ENCODE measurements at places on chromosomes 3 and 15.

- DNase-seq = no peak
Observed at GRCh38 chr3:80526153-80526552, 758.4 kb upstream of the ROBO1 start.

DNA sequence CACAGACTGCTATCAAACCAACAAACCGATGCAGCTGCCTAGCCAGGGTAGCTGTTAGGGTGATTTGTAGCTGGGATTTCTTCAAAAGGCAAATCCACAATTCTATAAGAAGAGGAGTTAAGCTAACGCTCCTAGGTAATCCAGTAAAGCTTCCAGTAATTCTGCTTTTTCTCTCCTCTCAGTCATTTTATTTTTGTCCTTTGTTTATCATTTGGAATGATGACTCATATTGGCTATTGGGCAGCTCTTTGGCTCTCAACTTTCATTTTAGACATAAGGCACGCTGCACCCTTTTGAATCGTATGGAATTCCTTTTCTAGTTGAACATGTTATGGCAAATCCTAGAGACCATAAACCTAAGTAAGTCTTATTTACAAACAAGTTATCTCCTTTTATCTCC is 53.2 kb upstream of the PPARG start:
- no peak for DNase-seq

DNA sequence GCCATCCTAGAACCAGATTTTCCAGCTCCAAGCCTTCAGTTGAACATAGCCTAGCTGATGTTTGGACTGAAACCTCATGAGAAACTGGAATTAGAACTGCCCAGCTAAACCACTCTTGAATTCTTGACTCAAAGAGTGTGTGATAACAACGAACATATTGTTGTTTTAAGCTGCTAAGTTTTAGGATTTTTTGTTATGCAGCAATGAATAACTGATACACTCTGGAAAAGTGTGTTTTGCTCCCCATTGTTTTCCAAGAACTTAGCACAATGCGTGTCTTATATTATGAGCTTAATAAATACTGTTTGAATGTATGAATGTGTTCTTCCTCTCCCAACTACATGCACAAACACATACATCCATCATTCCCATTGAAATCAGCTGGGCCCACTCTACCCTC is 379.6 kb downstream of the EDEM1 start:
- DNase-seq = no peak

DNA sequence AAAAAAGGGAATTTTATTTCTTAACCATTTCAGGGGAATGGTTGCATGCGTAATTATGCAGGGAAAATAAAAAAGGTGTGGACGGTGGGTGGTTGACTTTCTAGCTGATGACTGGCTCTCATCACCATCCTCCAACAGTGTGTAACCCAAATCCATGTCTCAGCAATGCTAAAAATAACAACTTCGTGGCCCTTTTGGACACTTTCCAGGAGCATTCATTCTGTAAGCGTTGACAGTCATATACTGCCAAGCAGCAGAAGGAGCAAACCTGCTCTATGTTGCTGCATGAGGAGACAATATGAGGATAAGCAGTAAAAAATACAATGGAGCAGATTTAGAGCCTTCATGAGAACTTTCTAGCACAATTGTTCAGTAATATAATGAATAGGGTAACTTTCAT is 189.1 kb downstream of the ANXA2 start:
- DNase-seq = no peak

DNA sequence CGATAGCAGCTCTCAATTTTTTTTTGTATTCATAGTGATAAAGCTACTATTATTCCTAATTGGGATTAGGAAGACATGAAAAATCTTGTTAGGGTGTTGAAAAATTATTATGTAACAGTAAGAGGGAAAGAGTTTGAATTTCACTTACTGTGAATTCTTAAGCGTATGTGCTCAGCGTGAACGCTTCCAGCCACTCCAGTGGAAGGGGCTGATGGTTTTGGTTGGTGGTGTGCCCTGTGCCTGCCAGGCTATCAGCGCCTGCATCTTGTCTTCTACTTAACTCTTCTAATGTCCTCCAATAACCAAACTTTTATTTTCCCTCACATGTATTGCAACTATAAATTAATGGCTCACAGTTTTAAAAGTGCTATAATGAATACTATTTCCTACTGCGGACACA is 22.5 kb downstream of the CDIN1 start:
- DNase-seq = no peak

GRCh38 chr3:46356909-46357308 is 3.0 kb downstream of the CCR2 start:
- no peak for DNase-seq

GRCh38 chr3:177338697-177339219 is 141.5 kb upstream of the TBL1XR1 start:
- no peak for DNase-seq

- DNase-seq = no peak
Observed at GRCh38 chr15:48774484-48774883, 36.4 kb downstream of the CEP152 start.

- no peak for DNase-seq
Observed at GRCh38 chr3:50602595-50603191, 8.9 kb downstream of the CISH start.

GRCh38 chr3:28982906-28983305 is 298.0 kb upstream of the RBMS3 start:
- DNase-seq = no peak

DNA sequence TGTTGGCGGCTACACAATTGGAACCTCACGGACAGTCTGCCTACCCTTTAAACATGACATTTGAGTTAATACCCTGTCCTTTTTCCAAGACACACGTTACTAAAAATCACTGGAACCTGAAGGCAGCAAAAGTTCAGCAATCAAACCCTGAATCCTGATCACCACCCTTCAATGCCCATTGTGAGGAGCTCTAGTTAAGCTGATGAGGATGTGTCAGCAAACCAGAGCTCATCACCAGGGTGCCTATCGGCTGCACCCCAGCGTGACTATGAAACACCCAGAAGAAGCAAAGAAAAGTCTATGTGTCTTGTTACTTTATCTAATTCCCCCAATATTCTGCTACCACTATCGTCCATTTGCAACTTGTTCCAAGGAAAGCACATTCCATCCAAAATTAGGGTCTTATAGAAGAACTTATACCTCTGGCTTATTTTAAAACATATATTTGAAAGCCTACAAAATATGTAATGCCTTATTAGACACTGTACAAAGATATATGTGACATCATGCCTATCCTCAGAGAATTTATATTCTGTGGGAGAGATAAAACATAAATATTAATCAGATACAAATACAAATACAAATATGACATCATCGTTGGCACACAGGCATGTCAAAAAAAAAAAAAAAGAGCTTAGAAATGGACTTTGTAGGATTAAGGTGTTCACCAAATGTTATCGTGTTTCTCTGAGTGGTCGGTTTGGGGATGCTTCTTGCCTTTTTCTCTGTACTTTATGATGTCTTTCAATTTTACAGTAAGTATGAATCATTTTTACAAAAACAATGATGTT is 219.7 kb upstream of the SETMAR start:
- no peak for DNase-seq

Data from memory B cell (primary cell).